Cardiac fibroblast (primary cell): ENCODE measurements at places on chromosomes 2 and 18.
A peak's percentile ranks its signal among the peaks of the same experiment; 100 is the strongest.

DNA sequence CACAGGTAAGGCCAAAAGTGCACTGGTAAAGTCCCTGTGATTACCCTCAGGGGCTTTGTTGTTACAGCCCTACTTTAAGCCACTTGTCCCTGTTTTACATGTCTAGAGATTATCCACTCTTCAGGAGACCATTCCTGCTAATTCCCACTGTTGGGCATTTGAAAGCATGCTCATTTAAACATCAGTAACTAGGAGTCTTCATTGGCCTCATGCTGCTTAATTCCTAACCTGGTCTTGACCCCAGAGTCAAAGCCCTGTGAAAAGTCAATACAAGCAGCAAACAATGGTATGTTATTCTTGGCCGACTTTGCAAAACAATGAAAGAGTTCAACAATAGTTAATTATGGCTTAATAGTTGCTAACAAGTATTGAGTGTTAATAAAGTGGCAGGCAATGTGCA is 23.2 kb downstream of the AFF3 start:
- DNase-seq = no peak

DNA sequence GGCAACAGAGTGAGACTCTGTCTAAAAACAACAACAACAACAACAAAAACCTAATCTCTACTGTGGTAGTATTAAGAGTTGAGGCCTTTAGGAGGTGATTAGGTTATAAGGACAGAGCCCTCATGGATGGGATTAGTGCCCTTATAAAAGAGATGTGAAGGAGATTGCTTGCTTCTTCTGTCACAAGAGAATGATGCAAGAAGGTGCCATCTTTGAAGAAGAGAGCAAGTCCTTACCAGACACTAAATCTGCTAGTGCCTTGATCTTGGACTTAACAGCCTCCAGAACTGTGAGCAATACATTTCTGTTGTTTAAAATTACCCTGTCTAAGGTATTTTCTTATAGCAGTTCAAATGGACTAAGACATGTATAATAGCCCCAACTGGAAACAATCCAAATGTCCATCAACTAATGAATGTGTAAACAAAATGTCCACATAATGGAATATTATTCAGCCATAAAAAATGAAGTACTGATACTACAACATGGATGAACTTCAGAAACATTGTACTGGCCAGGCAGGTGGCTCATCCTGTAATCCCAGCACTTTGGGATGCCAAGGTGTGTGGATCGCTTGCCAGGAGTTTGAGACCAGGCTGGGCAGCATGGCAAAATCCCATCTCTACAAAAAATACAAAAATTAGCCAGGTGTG is 1.6 kb upstream of the ARHGEF33 start:
- no peak for DNase-seq

DNA sequence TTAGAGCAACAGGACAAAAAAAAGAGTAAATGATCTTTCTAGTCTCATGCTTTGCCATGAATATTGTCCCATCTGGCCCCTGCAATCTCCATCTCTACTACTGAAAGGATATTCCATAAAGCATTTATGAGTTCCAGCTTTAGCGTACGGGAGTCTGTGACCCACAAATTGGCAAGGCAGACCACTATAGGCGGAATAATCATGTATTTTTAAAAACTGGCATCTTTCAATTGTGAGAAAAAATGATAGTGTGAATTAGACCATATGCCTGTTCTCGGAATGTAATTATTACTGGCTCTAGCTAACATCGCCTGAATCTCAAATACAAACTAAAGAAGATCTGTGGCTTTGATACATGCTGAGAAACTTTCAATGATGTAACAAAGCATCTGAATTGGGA is 738.1 kb upstream of the NXPH2 start:
- no peak for DNase-seq

- DNase-seq = no peak
Measured at GRCh38 chr2:3280683-3281520, 96.7 kb downstream of the EIPR1 start.

DNA sequence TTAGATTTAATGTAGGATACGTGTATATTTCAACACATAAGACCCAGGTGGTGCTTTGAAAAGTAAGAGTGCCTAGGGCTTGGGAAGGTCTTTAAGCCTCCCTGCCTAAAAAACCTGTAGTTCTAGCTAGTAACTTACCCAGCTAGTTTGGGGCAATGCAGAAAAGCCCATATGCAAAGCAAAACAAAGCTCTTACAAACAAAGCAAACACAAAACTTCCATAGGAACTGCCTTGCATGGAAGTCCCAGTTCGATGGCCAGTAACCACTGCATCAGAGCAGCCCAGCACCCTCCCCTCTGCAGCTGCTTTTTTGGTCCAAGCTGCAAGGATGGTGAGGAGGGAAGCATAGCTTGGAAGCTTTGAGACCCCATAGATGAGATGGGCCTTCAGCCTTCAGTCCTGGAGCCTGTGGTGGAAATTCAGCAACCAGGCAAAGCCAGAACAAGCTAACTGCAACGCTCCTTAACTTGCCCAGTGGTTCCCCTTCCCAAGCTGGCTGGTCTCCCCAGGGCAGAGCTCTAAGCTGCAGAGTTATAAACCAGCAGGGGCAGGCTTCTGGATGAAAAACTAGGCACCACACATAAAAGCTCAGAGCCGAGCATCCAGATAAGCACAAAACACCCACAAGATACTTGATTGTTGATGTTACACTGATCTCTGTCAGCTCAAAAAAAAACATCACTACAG is 16.2 kb downstream of the C2orf76 start:
- no peak for DNase-seq

DNA sequence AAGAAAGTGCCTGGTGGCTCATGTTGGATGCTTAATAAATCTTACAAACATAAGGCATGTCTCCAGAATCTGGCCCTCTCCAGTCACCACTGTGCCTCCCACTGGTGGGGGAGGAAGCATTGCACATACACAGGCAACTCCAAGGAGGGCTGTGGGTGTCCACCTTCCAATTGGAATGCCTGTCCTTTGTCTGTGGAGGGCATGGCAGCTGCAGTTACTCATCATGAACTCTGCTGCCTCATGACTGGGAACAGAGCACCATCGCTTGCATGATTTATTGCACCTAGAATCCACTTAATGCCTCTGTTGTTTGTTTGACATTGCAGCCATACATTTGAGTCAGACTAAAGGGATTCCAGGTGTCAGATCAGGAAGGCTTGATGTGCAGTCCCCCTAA is 278.9 kb downstream of the PRKCE start:
- peak; percentile 44 for DNase-seq

GRCh38 chr2:46042207-46042637 is 255.0 kb upstream of the EPAS1 start:
- DNase-seq = no peak

- no peak for DNase-seq
Measured at GRCh38 chr2:634636-635388, 42.4 kb downstream of the TMEM18 start.

DNA sequence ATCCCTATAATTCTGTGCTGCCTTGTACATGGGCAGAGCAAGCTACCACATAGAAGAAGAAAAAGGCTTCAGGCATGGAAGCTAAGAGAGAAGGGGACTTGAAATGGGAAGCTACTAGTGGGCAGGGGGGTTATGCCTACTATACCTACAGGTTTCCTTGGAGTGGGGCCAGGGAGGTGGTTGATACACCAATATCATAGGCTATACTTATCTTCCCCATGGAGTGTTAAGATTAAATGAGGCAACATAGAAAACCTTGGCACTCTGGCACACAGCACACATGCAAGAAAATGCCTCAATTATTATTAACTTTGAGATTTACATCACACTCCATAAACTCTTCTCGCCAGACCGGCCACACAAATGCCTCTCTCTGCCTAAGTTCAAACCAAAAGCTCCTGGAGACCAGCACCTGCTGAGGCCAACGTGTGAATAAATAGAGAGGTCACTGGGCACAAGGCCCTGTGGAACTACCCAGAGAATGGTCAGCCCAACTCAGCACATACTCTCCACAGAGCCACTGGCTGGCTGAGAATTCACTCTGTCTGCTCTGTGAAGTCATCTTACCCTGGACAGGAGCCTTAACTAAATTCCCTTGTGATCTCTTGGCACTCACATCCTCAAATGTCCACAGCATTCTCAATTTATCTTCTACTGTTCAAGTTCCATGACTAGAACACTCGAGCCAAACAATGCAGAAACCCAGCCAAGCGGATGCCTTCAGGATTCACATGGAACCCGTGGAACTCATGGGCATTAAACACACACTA is 498.7 kb downstream of the BCL11A start:
- DNase-seq = no peak

DNA sequence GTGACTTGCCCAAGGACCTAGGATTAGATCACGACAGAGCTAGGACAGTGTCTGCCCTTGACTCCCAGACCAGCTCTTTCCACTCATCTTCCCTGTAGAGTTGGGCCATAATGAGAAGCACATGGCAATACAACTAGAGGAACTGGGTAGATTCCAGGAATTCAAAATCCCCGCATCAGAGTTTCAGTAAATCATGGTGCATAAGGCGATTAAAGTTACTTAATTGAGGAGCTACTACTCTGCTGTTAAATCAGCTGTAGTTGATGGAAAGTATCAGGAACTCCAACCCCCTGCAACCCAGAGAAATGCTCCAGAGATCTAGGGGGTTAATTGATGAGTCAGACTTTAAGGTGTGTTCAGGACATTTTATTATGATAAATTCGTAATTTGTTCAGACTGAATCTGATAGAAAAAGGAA is 5.7 kb downstream of the ANTXR1 start:
- peak; percentile 29 for DNase-seq

- no peak for DNase-seq
Measured at GRCh38 chr2:186594001-186594722, 4.3 kb downstream of the ITGAV start.
